ENCODE measurements at places on chromosomes 7 and 10. TPM values are rescaled to one million over a fixed set of nuclear protein-coding genes. Genes with fewer than 3 reads are reported as not detected.

Gene GDF10
- total RNA-seq, result not detected

- H3K4me3 ChIP-seq, result no peak overlapping the region
- no peaks in the 10 kb centered on the region for H3K36me3 ChIP-seq
- no peaks in the 10 kb centered on the region for H3K4me1 ChIP-seq
- no peaks in the 10 kb centered on the region for H3K27me3 ChIP-seq
- H3K27ac ChIP-seq, result no peak overlapping the region
- DNase-seq, result no peak
Measured at GRCh38 chr7:83415840-83416239, 233.1 kb downstream of the SEMA3E start.

Gene SEPTIN14
- not detected for total RNA-seq

DNA sequence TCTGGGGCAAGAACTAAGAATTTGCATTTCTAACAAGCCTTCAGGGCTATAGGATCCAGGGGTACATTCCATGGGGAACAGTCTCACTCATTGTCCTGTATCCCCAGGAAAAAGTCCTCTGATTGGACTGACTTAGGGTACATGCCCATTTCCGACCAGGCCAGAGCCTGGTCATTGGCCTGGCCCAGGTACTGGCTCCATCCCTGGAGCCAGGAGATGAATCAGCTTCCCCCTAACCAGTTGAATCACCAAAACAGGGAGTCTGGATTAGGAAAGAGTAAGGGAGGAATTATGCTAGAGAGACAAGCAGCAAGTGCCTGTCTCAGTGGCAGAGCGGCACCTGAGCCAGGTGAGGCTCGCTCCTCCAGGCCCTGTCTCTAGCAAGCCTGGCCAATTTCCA, 137.5 kb downstream of the FGFR2 start:
- no peaks in the 10 kb centered on the region for H3K4me1 ChIP-seq
- H3K36me3 ChIP-seq, result no peaks in the 10 kb centered on the region
- no peak overlapping the region for H3K27ac ChIP-seq
- no peak overlapping the region for H3K4me3 ChIP-seq
- no peaks in the 10 kb centered on the region for H3K27me3 ChIP-seq
- DNase-seq, result no peak

Gene SUN3
- total RNA-seq, result not detected

GRCh38 chr7:150940431-150941102, 37.6 kb downstream of the KCNH2 start:
- no peaks in the 10 kb centered on the region for H3K36me3 ChIP-seq
- H3K4me1 ChIP-seq, result no peaks in the 10 kb centered on the region
- no peak for DNase-seq
- H3K27ac ChIP-seq, result no peak overlapping the region
- no peaks in the 10 kb centered on the region for H3K27me3 ChIP-seq
